Adipose tissue (tissue), 3 donors: ENCODE measurements at places on chromosomes 3 and 15. TPM values are rescaled to one million over a fixed set of nuclear protein-coding genes. Genes with fewer than 3 reads are reported as not detected.

ZCWPW2 gene
- 0.61 TPM for polyA plus RNA-seq

TMEM62 gene
- 25.3 TPM for polyA plus RNA-seq

FRMD4B gene
- polyA plus RNA-seq: 4.0 TPM

ATP2B2 gene
- 0.79 TPM for polyA plus RNA-seq

GPR62 gene
- polyA plus RNA-seq: 0.28 TPM

DUOX1 gene
- polyA plus RNA-seq: 0.20 TPM

NMNAT3 gene
- 4.6 TPM for polyA plus RNA-seq
